ENCODE measurements at places on chromosomes 3 and 15.

- no peak for DNase-seq
Observed at GRCh38 chr3:22157848-22158247, 406.8 kb upstream of the ZNF385D start.

GRCh38 chr3:141392897-141393734 is 24.8 kb downstream of the ZBTB38 start:
- DNase-seq: no peak

GRCh38 chr3:107683447-107683846 is 160.7 kb downstream of the BBX start:
- DNase-seq: no peak

GRCh38 chr3:136658946-136659682 is 93.1 kb downstream of the STAG1 start:
- no peak for DNase-seq
